ENCODE measurements at places on chromosomes 2 and 18.

- no peak for DNase-seq
Measured at GRCh38 chr18:59208602-59209125, 11.3 kb upstream of the GRP start.

DNA sequence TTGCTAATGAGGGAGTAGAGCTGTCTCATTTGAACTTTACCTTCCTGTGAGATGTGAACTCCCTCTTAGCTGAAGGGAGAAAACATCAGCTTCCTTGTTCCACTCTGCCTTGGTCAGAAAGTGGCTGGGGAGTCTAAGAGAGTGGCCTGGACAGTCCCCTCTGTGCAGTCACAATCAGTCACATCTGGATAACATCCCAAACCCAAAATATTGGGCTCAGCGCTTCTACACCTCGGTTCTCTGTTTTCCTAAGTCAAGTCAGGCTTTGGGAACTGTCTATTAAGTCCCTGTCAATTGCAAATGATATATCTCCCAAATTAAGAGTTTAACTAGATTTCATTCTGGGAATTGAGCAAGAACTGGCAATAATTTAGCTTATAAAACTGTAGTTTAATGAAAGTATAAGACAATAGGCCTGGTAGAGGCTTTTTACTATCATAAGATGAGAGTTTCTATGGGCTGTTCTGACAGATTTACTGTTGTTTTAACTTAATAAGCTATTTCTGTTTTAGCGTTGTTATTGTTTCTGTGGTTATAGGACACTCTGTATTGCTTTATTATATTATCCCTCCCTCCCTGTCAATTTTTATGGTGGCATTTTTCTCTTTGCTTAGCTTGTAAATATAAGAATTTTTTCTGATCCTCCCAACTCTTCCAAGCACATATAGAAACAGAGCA lies 135.1 kb upstream of the LHCGR start:
- no peak for DNase-seq

DNA sequence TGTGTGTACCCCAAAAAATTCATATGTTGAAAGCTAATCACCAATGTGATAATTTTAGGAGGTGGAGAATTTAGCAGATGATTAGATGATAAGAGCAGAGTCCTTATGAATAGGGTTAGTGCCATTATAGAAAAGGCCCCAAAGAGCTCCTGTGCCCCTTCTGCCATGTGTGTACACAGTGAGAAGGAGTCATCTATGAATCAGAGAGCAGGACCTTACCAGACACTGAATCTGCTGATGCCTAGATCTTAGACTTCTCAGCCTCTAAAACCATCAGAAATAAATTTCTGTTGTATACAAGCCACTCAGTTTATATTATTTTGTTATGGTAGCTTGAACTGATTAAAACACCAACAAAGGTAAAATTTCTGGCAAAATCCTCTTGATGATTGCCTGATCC lies 560.0 kb upstream of the CDH2 start:
- no peak for DNase-seq

GRCh38 chr2:192499476-192499875 lies 304.7 kb upstream of the TMEFF2 start:
- no peak for DNase-seq

DNA sequence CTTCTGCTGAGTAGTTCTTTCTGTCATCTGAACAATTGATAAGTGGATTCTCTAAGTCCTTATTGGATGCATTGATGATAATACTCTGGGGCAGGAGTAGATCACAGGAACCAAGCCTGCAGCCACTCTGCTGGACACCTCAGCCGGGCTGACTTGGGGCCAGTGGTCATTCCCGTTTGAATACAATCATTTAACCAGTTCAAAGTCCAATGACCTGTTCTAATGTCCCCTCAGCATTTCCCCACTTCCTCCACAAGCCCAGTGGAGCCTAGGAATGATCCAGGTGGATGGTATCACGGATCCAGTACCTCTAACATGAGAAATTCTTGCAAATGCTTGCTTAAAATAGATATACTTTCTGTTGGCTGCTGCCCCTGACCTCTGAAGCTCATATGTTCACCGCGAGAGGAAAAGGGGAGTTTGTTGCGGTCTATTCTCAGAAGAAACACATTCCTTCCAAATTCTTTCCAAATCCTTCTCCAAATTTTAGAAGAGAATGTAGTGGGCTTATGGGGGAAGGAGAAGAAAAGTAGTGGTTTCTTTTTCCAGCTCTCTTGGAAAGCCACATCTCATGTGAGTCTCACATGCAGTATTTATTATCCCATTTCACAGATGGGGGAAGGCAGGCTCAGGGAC lies 170.9 kb downstream of the INHBB start:
- no peak for DNase-seq

DNA sequence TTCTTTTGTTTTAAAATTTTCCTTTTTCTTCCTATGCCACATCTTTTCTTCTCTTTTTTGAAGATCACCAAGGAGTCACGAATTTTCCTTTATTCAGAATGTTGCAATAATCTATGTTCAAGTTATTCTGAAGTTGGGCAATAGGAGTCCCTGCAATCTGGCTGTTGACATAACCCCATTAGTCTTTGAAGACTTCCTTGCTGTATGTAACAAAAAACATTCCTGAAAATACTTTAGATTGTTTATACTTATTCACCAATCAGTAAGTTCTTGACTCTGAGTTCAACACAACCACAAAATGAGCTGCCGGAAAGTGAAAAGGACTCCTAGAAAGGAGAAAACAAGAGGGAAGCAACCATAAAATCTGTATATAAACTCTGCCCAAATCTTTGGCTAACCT lies 62.8 kb downstream of the TMEM237 start:
- no peak for DNase-seq

DNA sequence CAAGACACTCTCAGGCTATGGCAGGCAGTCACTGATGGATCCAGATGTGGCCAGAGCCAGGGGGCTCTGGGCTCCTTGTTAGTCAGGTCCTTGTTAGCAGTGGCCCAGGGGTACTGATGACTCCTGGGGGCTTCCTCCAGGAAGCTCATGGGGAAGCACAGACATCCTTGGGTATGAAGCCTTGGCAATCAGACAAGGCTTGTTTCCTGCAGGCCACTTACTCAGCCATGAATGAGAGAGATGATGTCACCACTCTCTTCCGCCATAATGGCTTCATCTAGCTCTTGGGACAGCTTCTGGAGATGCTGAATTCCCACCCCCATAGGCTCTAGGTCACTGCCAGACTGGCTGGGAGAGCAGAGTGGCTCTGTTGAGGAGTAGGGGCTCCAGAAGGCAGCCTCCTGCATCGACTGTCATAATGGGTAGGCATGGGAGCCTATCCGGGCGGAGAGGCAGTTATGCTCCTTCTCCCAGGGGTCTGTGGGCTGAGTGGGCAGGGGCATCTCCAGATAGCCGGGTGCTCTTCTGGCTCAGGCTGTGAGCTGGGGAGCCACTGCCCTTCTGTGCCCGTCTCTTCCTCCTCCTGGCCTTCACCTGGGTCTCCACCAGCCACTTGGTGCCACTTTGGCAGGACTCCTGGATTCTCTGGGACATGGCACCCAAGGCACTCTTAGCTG lies 40.2 kb upstream of the BMPR2 start:
- DNase-seq: no peak

- DNase-seq: no peak
Measured at GRCh38 chr2:74199871-74200305, 1.5 kb downstream of the MTHFD2 start.

GRCh38 chr2:236866542-236867340 lies 218.9 kb upstream of the COPS8 start:
- no peak for DNase-seq

Measured in NCI-H1105 (cell line).